ENCODE measurements at places on chromosomes 2 and 18.

GRCh38 chr2:1887915-1888314 is 143.6 kb upstream of the PXDN start:
- no peak for DNase-seq

DNA sequence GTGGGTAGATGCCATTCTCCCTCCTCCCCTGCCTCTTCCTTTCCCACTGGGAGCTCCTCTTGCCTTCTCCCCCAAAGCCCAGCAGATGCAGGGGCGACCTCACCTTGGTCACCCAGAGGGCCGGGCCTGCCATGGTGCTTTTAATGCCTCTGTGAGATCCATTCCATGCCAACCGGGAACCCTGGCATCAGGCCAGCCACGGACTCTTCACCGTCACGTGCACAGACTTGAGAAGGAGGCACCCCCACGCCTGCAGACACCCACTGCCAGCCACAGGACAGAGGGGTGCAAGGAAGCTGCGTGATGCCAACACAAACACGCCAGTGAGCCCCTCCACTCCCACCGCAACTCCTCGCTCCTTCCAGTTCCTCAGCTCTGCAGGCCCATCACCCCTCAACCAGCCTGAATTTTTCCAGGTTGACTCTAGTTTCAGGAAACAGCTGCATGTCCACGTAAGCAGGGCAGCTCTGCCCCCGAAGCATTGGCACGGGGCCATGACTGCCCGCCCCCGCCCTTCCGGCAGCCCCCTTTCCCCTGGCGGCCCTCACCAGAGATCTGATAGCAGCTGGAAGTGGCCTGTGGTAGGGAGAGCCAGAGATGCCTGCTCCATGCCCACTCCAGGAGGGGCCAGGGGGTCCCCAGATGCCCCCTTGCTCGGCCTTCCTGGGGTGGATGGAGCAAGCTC is 50.8 kb downstream of the DNMT3A start:
- DNase-seq, result no peak

GRCh38 chr18:8426401-8426800 is 182.8 kb upstream of the RAB12 start:
- DNase-seq, result no peak

DNA sequence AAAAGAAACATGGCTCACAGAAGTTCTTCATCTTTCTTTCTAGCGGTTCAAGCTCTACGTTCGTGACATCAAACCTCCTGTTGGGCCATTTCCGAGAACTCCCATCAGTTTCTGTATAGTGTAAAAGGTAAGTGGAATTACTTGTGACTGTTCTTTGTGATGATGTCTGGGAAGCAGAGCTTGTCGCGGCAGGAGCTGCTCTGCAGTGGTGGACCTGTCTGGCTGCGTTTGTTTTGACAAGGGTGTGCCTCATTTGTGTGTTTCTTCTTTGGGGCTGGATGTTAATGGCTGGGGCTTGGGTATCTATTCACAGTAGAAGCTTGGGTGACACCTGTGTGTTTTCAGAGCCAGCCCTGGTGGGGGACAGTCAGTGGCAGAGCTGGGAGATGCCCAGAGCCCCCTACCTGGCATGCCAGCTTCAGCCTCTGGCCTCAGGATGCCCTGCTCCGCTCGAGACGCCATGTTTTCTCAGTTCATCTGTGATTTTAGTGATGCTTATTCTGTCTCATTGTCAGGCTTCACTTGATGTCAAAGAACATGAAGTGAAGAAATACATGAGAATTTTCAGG is 59.6 kb downstream of the LDLRAD4 start:
- no peak for DNase-seq

Data from NCI-H460 (cell line).